Epithelial cell of esophagus (primary cell): ENCODE measurements at places on chromosomes 7 and 10.

DNA sequence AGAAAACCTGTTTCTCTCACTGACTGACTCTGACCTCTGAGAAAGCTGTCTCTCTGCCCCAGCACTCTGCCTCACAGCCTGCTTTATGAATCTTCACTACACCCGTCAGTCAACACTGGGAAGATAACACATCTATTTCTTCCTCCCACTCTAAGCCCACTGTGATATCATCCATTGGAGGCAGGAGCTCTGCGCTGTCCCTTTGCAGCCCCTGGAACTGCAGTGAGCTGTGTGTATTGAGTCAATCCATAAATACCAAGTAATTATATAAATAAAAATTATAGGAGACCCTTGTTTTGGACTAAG is 17.2 kb upstream of the FXYD4 start:
- peak; percentile 36 for DNase-seq

GRCh38 chr7:50477640-50478039 is 27.5 kb upstream of the FIGNL1 start:
- no peak for DNase-seq

GRCh38 chr7:142431491-142431890 is 173.6 kb upstream of the PRSS58 start:
- DNase-seq, result no peak

DNA sequence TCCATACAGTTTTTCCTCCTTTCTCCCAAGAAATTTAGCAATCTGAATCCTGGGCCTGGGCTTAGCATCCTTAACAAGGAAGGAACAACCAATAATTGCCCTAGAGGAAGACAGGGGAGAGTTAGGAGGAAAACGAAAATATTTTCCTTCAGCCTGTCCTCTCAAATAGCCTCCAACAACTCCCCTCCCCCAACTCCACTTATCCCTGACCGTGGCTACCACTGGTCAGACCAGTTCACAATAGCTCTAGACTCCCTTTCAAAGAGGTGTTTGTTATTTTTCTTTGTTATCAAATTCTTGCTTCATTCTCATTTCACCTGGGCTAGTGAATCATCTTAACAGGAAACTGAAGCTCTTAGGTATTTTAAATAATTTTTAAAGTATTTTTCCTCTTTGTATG is 114.1 kb downstream of the CPED1 start:
- DNase-seq, result peak; percentile 58

DNA sequence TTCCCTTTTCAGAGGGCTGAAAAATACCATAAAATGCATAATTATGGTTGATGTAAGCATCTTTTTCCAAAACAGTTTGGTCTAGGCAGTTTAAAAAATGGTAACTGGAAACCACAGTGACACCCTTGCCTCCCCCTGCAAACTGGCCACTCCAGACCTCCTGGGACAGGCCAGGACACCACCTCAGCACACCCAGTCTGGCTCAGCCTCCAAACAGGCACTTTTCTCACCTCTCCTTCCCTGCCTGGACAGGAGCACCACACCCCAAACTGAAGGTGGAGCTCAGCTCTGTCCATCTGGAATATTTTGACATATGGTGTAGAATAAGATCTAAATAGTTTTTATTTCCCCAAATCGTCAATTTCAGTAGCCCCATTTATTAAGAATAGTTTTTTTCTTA is 78.5 kb downstream of the CDK14 start:
- DNase-seq, result no peak

DNA sequence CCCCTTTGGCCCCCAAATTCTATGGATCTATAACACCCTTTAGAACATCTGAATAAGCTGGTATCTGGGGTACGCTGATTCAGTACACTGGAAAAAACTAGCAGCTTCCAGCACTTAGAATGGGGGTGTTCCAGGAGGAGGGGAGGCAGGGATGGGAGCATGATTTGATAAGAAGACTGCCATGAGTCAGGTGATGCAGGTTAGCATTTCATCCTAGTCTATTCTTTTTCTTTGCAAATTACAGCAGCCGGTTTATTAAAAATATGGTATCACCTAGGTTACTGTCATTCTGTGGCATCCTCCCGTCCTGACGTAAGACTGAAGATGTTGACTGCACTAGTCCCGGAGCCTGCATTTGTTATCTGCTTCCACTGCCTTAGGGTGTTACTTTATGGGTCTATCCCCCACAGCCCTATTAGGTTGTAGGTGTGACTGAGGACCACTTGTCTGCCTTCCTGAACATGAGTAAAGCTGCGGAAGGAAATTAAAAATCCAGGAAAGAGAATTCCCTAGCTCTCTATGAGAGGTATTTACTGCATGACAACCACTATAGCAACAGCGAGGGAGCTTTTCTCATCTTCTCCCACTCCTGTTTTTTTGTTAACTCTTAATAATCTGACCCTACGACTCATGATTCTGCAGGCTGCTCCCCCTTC is 1.9 kb downstream of the HTR5A start:
- DNase-seq, result no peak

GRCh38 chr7:37074370-37074769 is 350.1 kb upstream of the AOAH start:
- no peak for DNase-seq

GRCh38 chr10:51371743-51372142 is 297.5 kb downstream of the PRKG1 start:
- no peak for DNase-seq

GRCh38 chr10:15158448-15158847 is 10.0 kb downstream of the NMT2 start:
- peak; percentile 15 for DNase-seq

DNA sequence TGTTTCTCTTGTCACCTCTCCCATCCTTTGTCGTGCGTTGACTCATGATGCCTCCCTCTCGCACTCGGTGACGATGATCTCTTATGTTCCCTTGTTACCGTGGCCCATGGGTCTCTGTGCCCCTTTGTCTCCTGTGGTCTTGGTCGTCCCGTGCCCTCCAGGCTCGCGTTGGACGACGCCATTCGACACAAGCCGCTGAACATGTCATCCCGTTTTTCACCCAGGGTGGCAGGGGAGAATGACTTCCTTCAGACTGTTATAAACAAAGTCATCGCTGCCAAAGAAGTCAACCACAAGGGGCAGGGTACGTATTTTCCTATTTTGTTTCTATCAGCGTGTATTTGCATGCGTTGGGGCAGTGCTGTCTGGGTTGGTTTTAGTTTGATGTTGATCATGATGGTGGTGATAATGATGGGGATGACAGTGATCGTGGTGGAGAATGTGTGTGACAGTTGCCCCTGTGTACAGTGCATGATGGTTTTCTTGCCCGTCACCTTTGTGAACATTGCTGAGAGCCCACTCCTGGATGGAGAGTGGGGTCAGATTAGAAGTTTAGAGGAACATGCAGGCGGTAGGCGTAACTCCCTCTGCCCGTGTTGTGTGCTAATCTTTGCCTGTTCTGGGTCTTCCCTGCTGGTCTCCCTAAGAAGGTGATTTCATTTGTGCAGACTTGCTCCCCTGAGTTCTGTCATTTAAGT is 107.0 kb downstream of the DOCK1 start:
- no peak for DNase-seq

GRCh38 chr7:150867605-150868004 is 15.3 kb downstream of the AOC1 start:
- no peak for DNase-seq

DNA sequence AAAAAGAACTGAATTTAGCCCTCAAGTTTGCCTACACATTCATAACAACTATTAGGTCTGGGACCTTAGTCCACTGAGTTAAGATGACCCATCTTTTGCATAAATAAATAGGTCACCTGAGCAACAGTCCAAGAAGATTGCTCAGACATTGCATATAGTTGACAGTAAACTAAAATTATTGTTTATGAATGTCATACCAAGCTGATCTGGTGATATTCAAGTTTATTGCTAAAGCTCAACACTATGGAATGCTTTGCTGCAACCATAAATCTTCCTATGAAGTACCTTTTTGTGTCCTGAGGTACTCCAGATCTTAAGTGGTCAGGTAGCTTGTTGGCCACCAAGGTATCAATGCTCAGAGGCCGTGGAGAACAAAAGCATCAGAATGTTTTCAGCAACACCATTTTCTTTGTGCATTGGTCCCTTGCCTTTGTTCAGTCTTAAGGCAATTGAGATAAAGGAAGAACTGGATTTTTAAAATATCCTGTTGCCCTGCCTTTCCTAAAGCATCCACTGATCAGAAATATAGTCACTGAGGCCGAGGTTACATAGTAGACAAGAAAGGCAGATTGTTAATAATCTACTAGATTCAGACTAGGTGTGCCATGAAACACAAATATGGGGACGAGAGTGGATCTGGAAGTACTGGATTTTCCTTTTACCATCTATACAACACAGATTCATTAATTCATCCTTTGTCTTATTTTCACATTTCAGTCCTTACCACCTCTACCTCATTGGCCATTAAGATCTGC is 321.3 kb downstream of the PTEN start:
- no peak for DNase-seq

- peak; percentile 28 for DNase-seq
These were observed 1.6 kb upstream of the ORAI2 start for GRCh38 chr7:102431617-102432298.

DNA sequence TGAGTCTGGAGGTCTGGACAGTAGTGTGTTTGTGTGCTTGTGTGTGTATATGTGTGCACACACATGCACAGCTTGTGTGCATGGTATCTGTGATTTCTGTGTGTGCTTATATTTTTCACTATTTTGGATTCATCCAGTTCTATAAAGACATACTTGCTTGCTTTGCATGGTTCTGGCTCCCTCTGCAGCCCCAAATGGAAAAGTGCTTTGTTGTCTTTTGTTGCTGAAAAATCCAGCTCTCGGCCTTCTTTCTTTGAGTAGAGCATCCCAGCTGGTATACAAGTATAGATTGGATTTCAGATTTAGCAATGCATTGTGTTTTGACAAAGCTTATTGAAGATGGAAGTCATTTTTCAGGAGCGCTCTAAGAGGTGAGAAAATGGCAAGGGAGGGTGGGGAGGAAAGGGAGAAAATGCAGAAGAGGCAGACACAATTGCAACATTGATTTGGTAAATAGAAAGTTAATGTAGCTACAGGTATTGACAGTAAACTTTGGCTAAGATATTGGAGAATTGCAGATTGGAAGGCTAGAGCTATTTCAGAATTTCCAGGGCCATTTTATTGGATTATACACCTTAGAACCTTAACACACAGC is 333.9 kb downstream of the AUTS2 start:
- DNase-seq, result peak; percentile 4

DNA sequence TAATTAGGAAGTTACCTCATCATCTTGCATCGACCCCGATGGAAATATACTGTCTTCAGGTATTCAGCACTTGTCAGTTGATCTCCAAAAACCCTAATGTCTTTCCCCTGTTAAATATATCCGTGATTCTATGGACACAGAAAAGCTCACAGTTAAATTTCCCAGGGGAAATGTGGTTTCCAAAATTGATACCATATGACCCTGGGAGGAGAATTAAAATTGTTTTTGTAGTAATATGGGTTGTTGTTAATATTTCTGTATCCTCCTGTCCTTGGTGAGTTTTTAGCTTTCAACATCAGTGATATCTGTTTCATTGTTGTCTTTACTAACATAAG is 132.1 kb downstream of the CELF2 start:
- DNase-seq, result no peak

DNA sequence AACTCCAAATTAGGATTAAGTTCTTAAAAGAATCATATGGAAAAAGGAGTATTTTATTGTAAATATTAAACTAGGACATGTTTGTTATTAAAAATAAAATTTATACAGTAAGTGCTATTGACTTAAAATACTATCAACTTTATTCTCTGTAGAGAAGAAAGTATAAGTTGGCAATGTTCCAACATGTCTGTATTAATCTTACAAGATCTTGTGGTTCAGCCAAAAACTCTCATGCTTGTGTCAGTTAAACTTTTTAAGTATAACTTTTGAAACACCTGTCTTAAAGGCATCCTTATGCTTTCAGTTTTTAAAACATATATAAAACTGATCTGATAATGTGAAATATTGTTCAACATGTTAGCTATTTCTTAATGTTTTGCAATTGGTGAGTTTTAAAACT is 160.7 kb downstream of the ZEB1 start:
- no peak for DNase-seq

GRCh38 chr7:139783647-139784385 is 6.0 kb upstream of the HIPK2 start:
- peak; percentile 93 for DNase-seq

- DNase-seq, result peak; percentile 80
These were observed 9.0 kb downstream of the SKIDA1 start for GRCh38 chr10:21516242-21517131.

GRCh38 chr7:132472463-132473120 is 103.7 kb downstream of the PLXNA4 start:
- peak; percentile 7 for DNase-seq

DNA sequence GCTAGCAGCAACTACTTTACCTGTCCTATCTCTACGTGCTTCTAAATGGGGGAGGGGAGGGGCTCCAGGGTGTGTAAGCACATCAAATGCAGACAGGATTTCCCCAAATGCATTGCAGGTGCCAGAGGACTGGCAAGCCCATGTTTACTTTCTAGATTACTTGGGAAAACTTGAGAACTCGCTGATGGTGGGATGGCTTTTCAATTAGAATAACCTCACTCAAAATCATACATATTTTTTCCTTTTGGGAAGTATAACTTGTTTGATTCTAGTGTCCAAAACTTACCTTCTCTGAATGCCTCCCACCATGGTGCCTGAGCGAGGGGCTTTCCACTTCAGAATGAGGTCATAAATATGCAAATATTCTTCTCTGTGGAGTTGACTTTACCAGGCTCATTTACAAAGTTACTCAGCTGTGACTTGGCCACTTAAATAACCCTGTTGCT is 191.3 kb upstream of the RHOBTB1 start:
- no peak for DNase-seq

DNA sequence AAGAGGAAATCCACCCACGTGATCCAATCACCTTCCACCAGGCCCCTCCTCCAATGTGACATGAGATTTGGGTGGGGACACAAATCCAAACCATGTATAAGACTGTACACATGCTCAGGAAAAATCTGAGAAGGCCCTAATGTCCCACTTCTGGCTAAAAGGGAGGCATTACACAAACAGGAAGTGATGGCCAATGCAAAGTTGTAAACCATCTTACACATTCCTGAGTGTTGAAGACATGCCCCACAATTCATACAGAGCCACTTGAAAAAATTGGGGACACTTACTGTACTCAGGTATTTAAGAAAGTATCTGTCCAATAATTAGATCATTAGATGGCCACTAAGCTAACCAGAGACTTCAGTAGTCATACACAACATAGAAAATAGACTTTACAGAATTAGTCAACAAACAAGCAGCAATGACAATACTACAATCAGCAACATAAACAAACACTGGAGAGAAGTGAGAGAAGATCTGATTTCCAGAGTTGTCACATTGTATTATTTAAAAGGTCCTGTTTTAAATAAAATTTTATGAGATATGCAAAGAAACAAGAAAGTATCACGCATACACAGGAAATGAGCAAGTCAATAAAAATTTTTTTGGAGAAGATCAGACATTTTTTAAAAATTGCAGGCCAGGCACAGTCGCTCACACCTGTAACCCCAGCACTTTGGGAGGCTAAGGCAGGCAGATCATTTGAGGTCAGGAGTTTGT is 143.3 kb downstream of the DGKI start:
- no peak for DNase-seq

GRCh38 chr10:102596506-102596971 is 47.7 kb upstream of the TRIM8 start:
- DNase-seq, result peak; percentile 75

DNA sequence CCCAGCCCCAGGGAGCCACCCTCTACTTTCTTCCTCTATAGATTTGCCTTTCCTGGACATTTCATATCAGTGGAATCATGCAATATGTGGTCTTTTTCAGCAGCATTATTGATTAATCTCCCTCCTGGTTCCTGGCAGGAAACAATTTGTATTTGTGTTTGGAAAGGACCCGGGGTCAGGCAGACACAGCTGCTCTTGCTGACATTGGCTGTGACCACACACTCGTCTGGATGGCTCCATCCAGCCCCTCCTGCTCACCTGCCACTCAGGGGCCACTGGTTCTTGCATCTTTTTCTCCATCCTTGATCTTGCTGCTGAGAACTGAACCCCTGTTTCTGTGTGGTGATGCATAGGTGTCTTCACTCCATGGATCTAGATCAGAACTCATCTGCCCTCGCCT is 176.6 kb upstream of the MKI67 start:
- DNase-seq, result no peak
